ENCODE measurements at places on chromosomes 7 and 10. TPM values are rescaled to one million over a fixed set of nuclear protein-coding genes. Genes with fewer than 3 reads are reported as not detected.

SUN3 gene
- 0.27 TPM for polyA plus RNA-seq

SLC18A3 gene
- polyA plus RNA-seq = not detected

PNLIPRP3 gene
- not detected for polyA plus RNA-seq

AMPH gene
- polyA plus RNA-seq = 16.5 TPM

MAD1L1 gene
- polyA plus RNA-seq = 25.9 TPM

UFSP1 gene
- 1.4 TPM for polyA plus RNA-seq

KCNMA1 gene
- polyA plus RNA-seq = 3.2 TPM

RSBN1L gene
- 29.2 TPM for polyA plus RNA-seq

FLNC gene
- 12.1 TPM for polyA plus RNA-seq

CHST12 gene
- polyA plus RNA-seq = 9.5 TPM

ECHDC3 gene
- 15.2 TPM for polyA plus RNA-seq

STEAP1B gene
- 2.1 TPM for polyA plus RNA-seq

- no peak for DNase-seq
Measured at GRCh38 chr10:74586088-74586585, 240.3 kb upstream of the KAT6B start.

DNA sequence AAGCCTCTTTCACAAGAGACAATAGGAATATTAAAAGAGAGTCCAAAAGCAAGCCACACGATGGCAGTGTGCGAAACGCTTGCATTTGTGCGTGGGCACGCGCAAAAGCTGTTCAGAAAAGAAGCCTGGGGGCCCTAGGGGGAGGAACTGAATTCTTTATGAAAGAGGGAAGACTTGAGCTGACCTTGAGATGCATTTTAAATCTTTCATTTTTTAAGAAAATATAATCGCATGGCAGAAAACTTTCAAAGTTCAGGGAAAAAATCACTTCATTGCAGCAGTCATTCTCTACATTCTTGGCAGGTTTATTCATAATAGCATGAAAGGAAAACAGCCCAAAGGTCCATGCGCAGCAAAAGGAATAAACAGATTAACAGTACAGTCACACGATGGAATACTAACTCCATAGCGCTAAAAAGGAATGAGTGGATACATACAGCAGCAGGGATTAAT lies 206.5 kb upstream of the PRKCQ start:
- no peak for DNase-seq

DNA sequence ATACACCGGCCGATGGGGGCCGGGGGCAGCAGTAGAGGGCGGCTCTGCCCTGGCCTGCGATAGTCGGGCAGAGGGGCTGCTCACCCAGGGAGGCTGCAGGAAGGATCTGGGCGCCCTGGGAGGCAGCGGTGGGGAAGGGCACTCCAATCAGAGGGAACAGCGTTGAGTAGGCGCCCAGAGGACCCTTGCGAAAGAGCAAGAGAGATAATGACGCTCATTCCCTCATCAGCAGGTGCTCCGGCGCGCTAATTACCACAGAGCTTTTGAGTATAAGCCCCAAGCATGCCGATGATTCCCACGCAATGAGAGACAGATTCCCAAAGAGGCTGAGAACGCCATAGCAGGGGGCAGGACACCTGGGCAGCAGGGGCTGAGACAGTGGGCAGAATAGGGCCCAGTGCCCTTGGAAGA lies 215.3 kb downstream of the MAD1L1 start:
- no peak for DNase-seq

- DNase-seq = no peak
Measured at GRCh38 chr7:50372923-50373322, 68.4 kb downstream of the IKZF1 start.

GRCh38 chr7:83870515-83870914 lies 221.6 kb upstream of the SEMA3E start:
- DNase-seq = no peak

GRCh38 chr10:59181668-59182067 lies 5.2 kb downstream of the PHYHIPL start:
- DNase-seq = no peak

GRCh38 chr10:122459561-122460273 lies 1.6 kb upstream of the HTRA1 start:
- no peak for DNase-seq

- DNase-seq = no peak
Measured at GRCh38 chr10:72132854-72133253, 44.5 kb upstream of the SPOCK2 start.

GRCh38 chr10:115566867-115567266 lies 473.7 kb downstream of the ATRNL1 start:
- no peak for DNase-seq

GRCh38 chr7:138843632-138844580 lies 45.9 kb upstream of the ATP6V0A4 start:
- DNase-seq = no peak

DNA sequence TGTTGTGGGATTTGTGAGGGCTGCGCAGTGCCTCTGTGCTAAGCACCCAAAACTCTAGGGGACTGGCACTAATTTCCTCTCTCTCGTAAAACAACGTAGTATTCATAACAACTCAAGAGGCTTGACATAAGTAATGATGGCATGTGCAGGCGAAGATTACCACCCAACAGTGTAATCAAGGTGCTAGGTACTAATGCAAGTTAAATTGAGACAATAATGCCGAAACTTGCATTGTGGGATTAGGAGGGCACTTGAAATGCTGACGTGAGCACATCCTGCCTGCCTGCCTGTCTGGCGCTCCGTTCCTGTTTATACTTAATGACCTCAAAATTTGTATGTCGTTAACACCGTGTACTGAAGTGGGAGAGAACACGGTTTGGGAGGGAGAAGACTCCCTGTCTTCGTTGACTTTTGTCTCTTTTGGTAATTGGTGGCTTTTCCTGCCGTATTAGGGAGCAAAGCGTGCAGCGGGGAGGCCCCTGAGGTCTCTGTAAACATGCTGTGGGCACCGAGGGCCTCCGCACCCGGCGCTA lies 139.0 kb downstream of the MGMT start:
- no peak for DNase-seq

DNA sequence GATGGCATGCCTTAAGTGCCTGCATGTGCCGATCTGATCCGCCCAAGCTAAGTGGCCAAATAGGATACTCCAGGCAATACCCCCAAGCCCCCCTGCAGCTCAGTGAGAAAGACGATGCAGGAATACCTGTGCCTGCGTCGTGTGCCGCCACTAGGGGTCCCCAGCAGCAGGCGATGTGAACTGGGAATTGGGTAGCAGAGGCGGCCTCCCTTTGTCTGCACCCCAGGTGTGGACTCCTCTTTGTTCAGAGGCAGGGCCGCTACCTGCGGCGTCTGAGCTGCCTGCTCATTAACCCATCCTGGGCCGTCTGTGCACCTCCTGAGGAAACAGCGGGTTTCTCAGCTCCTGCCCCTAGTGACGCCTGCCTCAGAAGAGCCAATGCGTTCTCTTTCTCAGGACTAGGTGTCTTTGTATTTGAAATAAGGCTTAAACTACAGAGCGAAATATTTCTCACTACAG lies 4.8 kb upstream of the CHN2 start:
- no peak for DNase-seq

- no peak for DNase-seq
Measured at GRCh38 chr10:51508156-51508555, 191.2 kb downstream of the CSTF2T start.
